GM12878 (cell line): ENCODE measurements at places on chromosomes 2 and 18.

DNA sequence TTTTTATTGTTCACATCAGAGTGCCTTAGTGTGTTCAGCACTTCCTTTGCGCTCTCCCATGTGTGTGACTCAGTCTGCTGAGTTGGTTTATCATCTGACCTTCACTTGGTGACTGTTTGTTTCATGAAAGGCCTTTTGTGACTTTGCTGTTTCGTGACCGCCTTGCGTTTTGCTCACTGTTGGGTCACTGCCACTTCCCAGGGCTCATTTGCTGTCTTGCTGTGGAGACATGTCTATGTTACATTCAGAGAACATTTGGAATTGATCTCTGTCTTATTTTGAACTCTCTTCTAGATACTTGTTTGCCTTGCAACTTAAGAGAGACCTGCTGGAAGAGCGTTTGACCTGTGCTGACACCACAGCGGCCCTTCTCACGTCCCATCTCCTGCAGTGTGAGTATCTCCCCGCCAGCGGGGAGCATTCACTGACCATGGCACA lies 54.7 kb downstream of the FARP2 start:
- no peak for DNase-seq

GRCh38 chr2:9813312-9814128 lies 29.8 kb upstream of the TAF1B start:
- DNase-seq, result no peak

- DNase-seq, result no peak
These were observed 95.5 kb upstream of the STK17B start for GRCh38 chr2:196266855-196267254.

GRCh38 chr18:48813833-48814489 lies 136.8 kb downstream of the SMAD7 start:
- DNase-seq, result no peak

DNA sequence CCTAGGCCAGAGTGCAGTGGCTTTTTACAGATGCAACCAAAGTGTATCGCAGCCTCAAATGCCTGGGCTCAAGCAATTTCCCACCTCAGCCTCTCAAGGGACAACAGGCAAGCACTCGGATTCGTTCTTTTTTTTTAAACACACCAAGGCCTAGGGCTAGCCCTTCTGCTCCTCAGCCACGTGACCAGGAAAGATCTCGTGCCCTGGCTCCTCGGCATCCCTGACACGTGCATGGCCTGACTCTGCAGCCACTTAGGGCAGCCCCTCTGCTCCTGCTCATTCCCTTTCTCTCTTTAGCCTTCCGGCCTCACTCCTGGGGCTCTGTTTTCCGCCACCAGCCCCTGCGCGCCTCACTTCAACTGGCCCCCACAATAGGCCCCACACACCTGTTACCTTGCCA lies 18.4 kb downstream of the FAM178B start:
- no peak for DNase-seq

DNA sequence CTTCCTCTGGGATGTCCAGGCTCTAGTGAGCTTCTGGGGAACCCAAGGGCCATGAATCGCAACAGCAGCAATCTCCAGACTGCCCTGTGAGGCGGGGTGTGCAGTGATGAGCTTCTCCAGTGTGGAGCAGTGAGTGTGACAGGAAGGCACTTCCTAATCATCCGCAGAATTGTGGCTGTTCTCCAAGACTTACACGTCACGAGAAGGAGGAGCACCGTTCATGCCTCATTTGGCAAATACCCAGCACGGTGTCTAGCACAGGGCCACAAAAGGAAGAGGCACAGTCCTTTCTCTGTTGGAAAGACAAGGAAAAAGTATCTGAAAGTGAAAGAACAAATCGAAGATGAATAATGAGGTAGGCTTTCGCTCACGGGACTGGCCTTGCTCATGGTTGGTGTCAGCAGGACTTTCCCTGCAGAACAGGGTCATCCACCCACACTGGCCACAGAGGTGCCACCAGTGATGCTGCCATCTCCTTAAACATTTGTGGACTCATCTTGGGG lies 125.1 kb upstream of the HAAO start:
- no peak for DNase-seq

GRCh38 chr2:88897715-88898114 lies 206.2 kb downstream of the RPIA start:
- no peak for DNase-seq

DNA sequence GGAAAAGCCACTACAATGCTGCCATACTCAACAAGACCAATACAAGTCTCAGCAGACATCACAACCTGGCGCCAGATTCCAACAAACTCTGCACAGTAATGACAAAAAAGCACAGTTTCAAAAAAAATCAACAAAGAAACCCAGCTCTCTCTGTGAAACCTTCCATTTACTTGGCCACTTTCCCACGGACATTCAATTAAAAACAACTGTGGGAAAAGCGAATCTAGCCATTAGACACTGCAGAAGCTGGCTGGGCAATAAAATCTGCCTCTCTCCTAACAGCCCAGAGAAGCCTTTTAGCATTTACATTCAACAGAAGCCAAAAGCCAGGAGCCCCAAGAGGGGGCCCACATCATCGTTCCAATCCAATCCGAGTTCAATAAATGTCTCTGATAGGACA lies 128.9 kb downstream of the HDAC4 start:
- no peak for DNase-seq

- no peak for DNase-seq
These were observed 15.9 kb downstream of the RNF152 start for GRCh38 chr18:61876899-61877298.

DNA sequence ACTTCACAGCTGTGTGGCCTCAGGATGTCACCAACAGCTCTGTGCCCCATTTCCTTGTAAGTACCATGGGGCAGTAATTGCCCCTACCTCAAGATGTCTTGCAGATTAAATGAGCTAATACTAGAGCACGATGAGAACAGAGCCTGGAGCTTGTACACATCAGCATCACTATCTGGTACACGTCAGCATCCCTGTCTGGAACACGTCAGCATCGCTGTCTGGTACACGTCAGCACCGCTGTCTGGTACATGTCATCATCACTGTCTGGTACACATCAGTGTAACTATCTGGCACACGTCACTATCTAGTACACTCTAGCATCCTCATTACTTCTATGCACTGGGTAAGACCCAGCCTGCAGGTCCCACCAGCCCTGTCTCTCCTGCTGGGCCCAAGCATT lies 37.2 kb downstream of the AQP12A start:
- no peak for DNase-seq

- DNase-seq, result no peak
These were observed 256.3 kb downstream of the CCDC178 start for GRCh38 chr18:33184175-33184574.

DNA sequence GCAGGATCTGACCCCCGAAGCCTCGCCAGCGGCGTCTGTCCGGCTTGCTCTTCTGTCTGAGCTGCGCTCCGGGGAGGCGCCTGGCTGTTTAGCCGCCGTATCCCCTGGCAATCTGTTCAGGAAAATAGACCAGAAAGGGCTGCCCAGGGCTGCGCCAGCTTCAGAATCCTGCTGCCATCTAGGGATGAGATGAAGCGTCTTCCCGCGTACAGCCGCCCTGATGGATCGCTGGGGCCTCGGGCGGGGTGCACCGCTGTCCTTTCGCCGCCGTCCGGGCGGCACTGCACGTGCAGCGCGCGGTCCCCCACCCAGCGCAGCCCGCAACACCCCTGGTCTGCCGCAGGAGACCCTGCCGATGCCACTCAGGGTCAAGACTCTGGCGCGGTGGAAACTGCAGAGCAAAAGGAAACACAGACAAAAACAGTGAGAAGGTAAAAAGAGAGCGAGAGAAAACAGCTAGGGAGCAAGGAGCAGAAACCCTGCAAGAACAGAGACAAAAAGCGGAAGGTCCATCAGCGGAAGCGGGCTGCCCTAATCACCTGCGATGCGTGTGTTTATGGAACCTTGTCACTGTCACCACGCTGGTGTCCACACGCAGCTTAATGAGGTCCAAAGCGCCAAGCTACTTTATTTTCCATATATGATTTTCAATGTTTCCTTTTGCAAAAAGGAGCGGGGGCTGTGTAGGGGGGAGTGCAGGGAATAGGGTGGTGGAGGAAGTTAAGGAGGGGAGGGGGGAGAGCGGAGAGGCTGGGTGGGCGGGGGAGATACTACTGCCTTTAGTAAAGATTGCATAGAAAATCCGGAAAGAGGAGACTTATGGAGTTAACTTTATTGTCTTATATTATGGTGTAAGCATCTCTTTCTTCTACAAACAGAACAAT lies 2113.3 kb upstream of the PIK3C3 start:
- no peak for DNase-seq

DNA sequence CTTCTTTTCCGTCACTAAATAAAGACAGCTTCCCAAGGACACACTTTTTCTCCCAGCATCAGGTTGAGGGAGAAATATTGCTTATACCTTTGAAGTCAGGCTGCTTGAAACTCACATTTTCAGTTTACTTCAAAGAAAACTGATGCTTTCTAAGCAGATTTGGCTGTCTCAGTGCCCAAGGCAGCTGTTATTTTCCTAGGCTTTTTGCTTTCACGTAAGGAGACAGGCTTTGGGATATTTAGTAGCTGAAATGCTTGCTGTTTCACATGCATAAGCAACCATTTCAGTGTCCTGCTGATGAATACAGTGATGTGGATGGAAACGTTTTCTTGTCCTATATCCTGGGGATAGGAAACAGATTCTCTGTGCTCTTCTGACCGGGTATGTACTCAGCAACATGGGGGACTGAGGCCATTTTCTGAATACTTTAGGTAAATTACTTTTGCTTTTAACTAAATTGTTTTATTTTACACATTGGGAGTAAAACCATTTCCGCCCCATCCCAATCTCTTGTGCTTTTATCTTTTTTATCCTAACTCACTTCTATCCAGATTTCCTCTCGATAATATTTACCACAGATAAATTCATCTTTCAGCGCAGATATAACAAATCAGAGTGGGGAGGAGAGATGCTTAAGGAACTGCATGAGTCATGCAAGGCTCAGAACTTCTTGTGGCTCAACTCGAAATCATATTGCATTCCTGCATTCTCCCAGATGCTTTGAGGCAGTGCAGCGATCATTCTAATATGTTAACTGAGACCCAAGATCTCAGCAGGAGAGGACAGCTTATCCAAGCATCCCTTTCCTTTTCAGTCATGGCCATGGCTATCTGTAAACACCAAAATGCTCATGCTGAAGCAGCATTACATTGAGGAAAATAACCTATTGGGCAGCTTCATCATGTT lies 22.2 kb downstream of the GALR1 start:
- no peak for DNase-seq

- DNase-seq, result no peak
These were observed 56.8 kb downstream of the MYO1B start for GRCh38 chr2:191301971-191302370.

- no peak for DNase-seq
These were observed 700.6 kb upstream of the ZEB2 start for GRCh38 chr2:145220496-145220895.

DNA sequence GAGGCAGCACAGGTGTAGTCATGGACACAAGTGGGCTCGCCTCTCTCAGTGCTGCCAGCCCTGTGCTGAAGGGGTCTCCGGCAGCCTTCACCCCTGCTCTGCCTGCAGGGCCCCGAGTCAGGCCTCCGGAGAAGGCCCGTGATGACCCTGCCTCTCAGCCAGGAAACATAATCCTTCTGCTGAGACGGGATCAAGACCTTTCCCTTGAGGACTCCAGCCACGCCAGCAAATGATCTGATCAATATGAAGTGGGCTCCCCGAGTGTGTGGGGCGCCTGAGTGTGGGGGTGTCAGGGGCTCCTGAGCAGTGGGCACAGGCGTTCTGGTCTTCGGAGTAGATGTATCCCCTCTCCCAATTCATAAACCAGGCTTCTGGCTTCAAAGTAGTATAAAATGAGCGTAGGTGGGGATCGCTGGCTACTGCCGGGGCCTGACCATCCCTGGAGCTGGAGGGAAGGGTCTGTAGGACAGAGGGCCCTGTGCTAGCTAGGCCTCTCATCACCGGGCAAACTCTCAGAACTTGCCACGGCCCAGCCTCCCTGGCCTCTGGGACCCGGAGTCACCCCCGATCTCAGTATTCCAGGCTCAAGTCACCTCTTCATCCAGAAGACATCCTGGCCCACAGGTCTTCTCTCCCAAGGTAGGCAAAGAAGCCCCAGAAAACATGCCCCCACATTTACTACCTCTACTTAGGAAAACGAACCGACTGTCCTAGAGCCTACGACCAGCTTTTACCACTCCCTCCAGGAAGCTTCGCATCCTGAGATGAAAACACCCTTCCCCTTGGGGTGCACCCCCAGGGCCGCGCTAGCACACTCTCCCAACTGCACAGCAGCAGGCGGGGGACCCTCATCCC lies 33.6 kb downstream of the CRACDL start:
- no peak for DNase-seq

- no peak for DNase-seq
These were observed 43.7 kb upstream of the FZD5 start for GRCh38 chr2:207813221-207813916.

DNA sequence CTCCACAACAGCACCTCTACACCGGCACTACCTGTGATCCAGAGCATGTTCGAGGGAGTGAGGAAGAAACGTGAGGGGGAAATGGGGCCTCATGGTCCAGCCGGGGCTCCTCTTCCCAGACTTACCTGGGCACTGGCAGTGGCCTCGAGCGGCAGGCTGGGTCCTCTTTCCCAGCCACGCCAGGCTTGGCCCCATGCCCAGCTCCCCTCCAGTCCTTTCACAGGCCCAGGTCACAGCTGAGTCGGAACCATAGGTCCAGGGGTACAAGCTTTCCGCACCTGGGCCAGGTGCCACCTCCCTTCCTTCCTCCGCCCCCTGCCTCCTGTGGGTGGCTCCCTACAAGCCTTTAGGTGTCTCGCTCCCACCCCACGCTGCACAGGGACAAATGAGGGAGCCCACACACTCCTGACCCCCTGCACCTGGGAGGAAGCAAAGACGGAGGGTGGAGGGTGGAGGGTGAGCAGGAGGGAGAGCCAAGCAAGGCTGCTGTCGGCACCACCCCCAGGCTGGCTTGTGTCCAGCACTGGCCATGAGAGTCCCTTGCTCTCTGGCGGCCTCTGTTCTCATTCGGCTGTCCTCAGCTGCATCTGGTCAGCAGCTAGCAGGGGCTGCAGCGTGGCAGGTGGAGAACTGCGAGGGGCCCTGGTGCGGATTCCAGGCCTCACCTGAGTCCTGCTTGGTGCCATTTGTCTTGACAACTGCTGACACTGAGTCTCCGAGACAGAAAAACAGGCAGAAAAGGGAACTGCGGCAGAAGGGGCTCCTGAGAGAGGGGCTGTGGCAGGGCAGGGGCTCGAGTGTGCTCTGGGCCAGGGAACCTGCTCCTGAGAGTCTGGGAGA lies 26.8 kb downstream of the ADRA2B start:
- DNase-seq, result no peak

DNA sequence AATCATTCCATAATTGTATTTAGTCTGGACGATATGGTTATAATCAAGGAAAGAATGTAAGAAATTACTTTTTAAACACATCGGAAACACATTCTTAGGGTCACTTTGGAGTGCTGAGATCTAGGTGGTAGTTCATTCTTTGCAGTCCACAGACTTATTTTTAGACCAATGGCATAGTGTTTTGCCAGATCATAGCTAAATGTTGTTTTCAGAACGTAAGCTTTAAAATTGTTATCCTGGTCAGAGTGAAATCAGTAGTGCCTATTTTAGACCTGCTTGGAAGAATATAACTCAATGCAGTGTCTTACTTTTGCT lies 4.3 kb downstream of the MYL12A start:
- DNase-seq, result no peak

GRCh38 chr2:9782197-9782719 lies 61.0 kb upstream of the TAF1B start:
- DNase-seq, result no peak
